Naive thymus-derived CD4-positive, alpha-beta T cell (primary cell): ENCODE measurements at places on chromosomes 7 and 10. TPM values are rescaled to one million over a fixed set of nuclear protein-coding genes. Genes with fewer than 3 reads are reported as not detected.

The NUTM2A gene
- 1.6 TPM for total RNA-seq

GRCh38 chr7:47288060-47288459, 293.9 kb downstream of the TNS3 start:
- no peaks in the 10 kb centered on the region for H3K36me3 ChIP-seq
- H3K4me1 ChIP-seq, result no peaks in the 10 kb centered on the region

DNA sequence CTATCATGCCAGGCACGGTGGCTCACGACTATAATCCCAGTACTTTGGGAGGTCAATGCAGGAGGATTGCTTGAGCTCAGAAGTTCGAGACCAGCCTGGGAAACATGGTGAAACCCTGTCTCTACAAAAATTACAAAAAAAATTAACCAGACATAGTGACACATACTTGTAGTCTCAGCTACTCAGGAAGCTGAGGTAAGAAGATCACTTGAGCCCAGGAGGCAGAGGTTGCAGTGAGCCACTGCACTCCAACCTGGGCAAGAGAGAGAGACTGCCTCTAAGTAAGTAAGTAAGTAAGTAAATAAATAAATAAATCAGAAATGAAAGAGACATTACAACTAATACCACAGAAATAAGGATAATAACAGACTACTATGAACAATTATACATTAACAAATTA, 36.2 kb downstream of the PDLIM1 start:
- H3K27me3 ChIP-seq, result no peaks in the 10 kb centered on the region
- H3K4me1 ChIP-seq, result no peaks in the 10 kb centered on the region
- no peak overlapping the region for H3K27ac ChIP-seq
- DNase-seq, result no peak

DNA sequence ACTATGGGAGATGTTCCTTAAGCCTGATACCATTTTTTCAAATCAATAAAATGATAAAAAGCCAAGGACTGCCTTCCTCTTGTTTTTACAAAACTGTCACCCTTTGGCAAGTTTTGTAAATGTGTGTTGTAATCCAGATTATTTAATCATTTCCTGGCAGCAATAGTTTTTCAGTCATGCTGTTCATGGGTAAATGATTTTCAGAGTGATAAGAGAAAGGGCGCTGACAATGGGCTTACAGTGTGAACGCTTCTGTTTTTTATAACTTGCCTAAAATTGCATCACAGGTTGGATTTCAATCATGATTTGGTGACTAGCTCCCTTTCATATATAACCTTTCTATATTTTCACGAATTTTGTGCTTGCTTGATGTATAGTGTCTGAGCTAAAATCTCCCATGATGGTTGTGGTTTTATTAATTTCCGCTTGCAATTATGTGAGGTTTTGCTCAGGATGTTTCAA, 19.0 kb upstream of the DMBT1 start:
- DNase-seq, result no peak
- no peak overlapping the region for H3K4me3 ChIP-seq
- no peak overlapping the region for H3K27ac ChIP-seq
- H3K36me3 ChIP-seq, result no peaks in the 10 kb centered on the region

DNA sequence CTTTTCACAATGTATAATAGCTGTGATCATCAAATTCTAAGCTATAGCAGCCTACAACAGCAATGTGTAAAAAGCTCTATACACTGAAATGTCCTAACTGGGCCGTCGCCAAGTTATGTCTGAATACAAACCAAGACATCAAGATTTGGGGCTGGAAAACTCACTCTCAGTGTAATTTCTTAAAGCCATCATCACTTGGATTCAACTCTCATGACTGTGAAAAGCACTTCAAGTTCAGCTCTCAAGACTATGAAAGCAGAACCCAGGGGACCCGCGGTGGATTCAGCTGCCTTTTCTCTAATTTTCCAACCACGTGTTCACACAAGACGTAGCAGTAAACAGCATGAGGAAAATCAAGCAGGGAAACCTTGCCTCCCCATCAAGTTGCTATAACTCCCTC, 15.8 kb upstream of the ZNRF2 start:
- H3K4me3 ChIP-seq, result no peak overlapping the region
- no peaks in the 10 kb centered on the region for H3K4me1 ChIP-seq
- no peak for DNase-seq

- no peak for DNase-seq
- H3K36me3 ChIP-seq, result no peaks in the 10 kb centered on the region
- no peak overlapping the region for H3K4me3 ChIP-seq
- H3K27me3 ChIP-seq, result no peaks in the 10 kb centered on the region
- no peaks in the 10 kb centered on the region for H3K4me1 ChIP-seq
These were observed 36.0 kb upstream of the PRR15 start for GRCh38 chr7:29527505-29528108.
